ENCODE measurements at places on chromosomes 1 and 21. TPM values are rescaled to one million over a fixed set of nuclear protein-coding genes. Genes with fewer than 3 reads are reported as not detected.

STYXL2 gene
- not detected for total RNA-seq

SPTA1 gene
- 0.15 TPM for total RNA-seq

LCE6A gene
- not detected for total RNA-seq

HIVEP3 gene
- 1.7 TPM for total RNA-seq

B3GALT2 gene
- total RNA-seq: 0.62 TPM

PLA2G4A gene
- 28.9 TPM for total RNA-seq

TMEM269 gene
- total RNA-seq: not detected

TRIM17 gene
- total RNA-seq: 0.69 TPM

GPR3 gene
- total RNA-seq: 2.0 TPM

VTCN1 gene
- total RNA-seq: under 0.01 TPM

CSMD2 gene
- under 0.01 TPM for total RNA-seq

GUCA2A gene
- total RNA-seq: not detected

NOS1AP gene
- total RNA-seq: not detected

LAMTOR2 gene
- 42.0 TPM for total RNA-seq

OR2AK2 gene
- total RNA-seq: not detected

OR2M3 gene
- total RNA-seq: not detected

SFN gene
- total RNA-seq: not detected

OPTC gene
- not detected for total RNA-seq

POLR3GL gene
- total RNA-seq: 14.9 TPM

PCSK9 gene
- total RNA-seq: 0.93 TPM

OLIG2 gene
- not detected for total RNA-seq

RAB25 gene
- not detected for total RNA-seq

DDR2 gene
- total RNA-seq: 41.0 TPM

B3GALT5 gene
- not detected for total RNA-seq

PHTF1 gene
- total RNA-seq: 38.5 TPM

CDC7 gene
- total RNA-seq: 8.3 TPM

C1orf53 gene
- 4.3 TPM for total RNA-seq

LDLRAD1 gene
- not detected for total RNA-seq
